Stimulated activated CD4-positive, alpha-beta T cell treated with anti-CD3 and anti-CD28 coated beads, Interleukin-4, amount 100 ng/mL, for 4 hours (primary cell): ENCODE measurements at places on chromosomes 12 and 14.

DNA sequence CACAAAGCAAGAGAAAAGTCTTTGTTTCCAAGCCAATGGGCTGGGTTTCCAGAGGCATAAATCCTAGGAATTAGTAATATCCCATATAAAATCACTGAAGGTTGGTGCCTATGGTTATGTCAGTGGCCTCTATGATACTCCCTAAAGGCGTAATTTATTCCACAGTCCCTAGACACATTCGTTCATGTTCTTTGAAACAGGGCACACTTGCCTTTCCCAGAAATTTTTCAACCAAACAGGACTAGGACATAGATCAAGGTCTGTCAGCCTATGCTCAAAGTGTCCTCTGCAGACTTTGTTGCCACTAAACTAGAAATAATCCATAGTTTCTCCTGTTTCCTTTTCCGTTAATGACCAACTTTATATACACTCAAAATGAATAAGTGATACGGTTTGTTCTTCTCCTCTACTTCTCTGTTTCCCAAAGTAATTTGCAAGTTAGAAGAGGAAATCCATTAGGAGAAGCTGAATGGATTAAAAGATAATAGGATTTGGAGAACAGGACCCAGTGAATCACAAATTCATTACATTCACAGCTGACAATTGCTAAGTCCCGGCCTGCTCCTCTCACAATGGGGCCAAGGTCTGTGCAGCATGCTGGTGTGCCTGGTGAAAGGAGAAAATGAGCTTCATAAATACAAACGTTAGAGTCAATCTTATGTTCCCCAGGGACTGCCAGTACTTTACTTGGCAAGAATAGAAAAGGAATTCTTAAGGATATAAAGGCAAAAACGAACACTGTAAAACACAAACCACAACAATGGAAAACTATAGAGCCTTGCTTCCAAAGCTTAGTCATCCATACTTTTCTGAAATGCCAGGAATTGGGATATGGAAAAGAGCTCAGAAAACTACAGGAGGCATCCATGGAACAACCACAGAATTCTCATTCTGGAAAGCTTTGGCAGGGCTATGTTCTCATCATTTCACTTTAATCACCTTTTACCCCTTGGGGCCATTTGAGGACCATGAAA, 966.2 kb downstream of the NRXN3 start:
- DNase-seq = no peak

DNA sequence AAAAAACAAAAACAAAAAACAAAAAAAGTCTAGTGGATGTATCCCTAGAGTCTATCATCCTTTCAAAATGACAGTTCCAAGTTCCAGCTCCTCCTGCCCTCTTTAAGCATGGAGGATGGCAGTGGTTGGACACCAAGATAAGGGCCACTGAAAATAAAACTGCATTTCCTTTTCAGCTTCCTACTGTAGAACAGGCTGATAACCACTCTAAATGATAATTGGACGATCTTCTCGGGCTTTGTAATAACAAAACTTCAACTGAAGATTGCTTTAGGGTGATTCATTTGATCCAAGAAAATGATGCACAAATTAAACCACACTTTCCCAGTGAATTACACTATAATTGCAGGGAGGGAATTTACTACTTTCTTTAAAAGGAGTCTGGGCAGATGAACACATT, 42.2 kb upstream of the CRACR2A start:
- no peak for DNase-seq

GRCh38 chr12:1204581-1205121, 213.6 kb downstream of the ERC1 start:
- DNase-seq = no peak

- no peak for DNase-seq
Measured at GRCh38 chr12:95168746-95169145, 48.5 kb downstream of the FGD6 start.

DNA sequence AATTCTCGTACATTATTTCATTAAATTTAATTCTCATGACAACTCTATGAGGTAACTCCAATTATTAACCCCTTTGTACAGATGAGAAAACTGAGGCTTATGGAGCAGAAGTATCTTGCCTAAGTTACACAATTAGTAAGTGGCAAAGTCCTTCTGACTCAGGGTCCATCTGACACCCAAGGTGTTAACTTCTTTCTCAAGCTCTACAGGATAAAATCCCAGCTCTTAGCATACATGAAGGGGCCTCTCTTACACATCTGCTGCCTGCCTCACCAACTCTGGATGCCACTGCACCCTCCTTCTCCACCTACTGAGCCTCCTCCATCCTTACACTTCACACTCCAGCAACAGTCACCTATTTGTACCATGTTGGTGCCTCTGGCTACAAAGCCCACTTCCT, 4.3 kb upstream of the KRT72 start:
- no peak for DNase-seq
